ENCODE measurements at places on chromosomes 1 and 21.

DNA sequence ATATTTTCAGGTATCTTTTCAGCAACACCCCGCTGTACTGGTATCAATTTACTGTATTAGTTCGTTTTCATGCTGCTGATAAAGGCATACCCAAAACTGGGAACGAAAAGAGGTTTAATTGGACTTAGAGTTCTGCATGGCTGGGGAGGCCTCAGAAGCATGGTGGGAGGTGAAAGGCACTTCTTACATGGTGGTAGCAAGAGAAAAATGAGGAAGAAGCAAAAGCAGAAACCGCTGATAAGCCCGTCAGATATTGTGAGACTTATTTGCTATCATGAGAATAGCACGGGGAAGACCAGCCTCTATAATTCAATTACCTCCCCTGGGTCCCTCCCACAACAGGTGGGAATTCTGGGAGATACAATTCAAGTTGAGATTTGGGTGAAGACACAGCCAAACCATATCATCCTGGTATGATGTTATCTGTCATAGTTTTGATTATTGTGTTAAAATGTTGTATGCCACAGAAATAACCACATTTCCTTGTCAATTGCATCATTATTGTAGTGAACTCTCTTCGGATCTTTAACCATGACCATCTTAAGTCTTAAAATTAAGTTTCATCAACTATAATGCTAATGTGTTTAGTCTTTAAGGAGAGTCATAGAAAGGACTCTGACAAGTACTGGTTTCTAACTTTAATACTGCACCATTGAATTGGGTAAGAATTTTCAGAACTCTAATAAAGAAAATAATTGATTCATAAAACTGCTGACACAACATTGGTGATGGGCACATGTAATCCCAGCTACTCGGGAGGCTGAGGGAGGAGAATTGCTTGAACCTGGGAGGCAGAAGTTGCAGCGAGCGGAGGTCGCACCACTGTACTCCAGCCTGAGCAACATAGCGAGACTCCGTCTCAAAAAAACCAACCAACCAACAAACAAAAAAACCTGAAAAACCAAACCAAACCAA, 58.2 kb downstream of the TBX19 start:
- DNase-seq, result no peak

GRCh38 chr1:19620786-19621185, 23.3 kb upstream of the NBL1 start:
- no peak for DNase-seq

- DNase-seq, result no peak
These were observed 119.2 kb downstream of the TLR5 start for GRCh38 chr1:223023863-223024262.

GRCh38 chr1:234697015-234697414, 87.0 kb upstream of the IRF2BP2 start:
- no peak for DNase-seq

DNA sequence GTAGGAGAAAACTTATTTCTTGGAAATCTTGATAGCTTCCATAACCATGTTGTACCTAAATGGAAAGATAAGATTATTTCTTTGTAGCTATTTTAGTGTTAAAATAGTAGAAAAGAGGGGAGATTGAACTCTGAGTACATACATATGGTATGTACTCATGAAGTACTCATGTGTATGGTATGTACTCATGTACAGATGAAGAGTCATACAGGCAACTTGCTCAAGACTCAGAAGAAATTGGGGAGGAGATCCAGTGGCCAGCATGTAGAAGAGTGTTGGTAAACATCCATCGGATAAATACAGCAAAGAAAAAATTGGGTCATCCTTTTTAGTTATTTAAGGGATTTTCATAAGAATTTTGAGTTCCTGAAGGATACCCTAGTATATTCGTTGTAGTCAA, 29.0 kb downstream of the MDM4 start:
- DNase-seq, result no peak

DNA sequence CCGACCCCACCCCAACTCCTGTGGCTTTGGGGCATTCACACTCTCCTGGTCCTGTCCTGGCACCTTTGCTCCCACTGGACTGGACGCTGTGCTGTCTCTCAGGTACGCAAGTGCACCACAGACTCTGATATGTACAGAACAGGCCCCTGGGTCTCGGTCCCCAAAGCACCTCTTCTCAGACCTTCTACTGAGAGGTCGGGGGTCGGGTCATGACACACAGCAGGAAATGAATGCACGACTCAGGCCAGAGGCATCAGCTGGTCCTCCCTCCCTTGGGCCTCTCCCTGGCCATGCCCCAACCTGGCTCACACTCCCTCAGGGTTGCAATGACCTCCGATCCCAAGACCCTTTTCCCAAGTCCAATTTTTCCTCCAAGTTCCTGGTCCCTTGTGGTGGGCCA, 1.8 kb upstream of the KRTAP10-12 start:
- DNase-seq, result no peak

- no peak for DNase-seq
These were observed 55.1 kb downstream of the ARID4B start for GRCh38 chr1:235272851-235273250.

DNA sequence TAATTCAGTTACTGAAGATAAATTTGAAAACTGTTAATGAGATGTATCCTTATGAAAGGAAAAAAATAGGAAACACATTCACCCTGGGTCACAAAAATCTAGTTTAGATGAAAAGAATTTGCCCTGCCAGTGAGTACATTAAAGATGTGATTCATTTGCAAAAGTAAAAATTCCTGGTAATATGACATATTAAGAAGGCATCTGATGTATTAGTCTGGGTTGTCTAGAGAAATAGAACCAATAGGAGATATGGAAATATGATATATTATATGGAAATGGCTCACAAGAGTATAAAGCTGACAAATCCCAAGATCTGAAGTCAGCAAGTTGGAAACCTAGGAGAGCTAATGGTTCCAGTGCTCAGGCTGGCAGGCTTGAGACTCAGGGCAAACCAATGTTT, 153.8 kb downstream of the MRPL39 start:
- DNase-seq, result no peak

DNA sequence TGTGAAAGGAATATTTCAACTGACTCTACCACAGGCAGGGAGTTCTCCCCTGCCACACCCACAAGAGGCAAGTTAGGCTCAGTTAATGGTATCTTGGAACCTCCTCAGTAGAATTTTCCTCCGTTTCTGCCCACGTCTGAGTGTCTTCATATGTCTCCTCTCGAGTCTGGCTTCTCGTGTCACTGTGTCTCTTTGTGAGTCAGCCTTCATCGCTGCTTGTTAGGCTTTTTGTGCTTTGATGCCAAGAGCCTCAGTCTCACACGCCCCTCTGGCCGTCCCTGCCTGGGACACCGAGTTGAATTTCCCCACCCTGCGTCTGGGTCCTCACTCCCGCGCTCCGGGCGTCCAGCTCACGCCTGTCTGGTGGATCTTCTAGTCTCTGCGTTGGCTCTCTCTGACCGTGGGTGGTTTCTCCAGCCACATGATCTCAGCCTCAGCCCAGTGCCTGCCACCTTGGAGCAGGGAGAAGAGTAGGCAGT, 125.7 kb upstream of the GADD45A start:
- DNase-seq, result peak; percentile 16

DNA sequence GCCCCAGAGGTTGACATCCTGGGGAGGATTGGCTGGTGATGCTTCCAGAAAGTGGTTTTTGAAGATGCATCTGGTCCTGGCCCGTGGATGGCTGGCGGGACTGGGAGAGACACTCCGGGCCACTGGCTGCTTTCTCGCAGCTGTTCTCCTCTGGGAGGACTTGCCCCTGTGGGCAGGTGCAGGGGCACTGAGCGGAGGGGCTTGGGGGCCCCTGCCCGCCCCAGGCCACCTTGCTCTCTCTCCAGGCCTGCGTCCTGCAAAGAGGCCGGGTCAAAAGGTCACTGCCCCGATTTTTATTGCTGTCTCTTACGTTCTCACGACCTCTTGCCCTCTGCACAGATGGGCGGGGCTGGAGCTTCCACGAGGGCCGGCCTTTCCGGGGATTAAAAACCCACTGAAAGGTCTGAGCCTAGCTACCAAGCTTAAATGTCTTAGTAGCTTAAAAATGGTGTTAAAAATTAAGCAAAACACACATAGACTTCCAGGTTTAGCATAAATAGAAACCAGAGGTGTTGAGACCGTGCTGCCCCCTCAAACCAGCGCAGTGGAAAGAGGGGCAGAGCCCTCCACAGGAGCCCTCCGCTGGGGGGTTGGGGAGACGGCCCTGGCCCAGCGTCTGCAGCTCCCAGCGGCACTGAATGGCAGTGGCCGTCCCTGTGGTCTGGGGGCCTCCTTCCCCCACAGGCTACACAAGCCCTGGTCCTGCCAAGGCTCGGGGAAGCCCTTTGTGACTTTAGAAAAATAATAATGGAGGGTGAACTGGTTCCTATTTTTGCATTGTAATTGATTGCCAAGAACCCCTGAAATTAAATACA, 43.9 kb downstream of the SKI start:
- DNase-seq, result no peak

Measured in WTC11 (cell line).